ENCODE measurements at places on chromosomes 4 and X. TPM values are rescaled to one million over a fixed set of nuclear protein-coding genes. Genes with fewer than 3 reads are reported as not detected.

- H3K36me3 ChIP-seq = no peaks in the 10 kb centered on the region
- no peak for DNase-seq
- no peaks in the 10 kb centered on the region for H3K4me1 ChIP-seq
- no peaks in the 10 kb centered on the region for H3K27me3 ChIP-seq
Observed at GRCh38 chr4:103098756-103099440, 736 bp downstream of the BDH2 start.

DNA sequence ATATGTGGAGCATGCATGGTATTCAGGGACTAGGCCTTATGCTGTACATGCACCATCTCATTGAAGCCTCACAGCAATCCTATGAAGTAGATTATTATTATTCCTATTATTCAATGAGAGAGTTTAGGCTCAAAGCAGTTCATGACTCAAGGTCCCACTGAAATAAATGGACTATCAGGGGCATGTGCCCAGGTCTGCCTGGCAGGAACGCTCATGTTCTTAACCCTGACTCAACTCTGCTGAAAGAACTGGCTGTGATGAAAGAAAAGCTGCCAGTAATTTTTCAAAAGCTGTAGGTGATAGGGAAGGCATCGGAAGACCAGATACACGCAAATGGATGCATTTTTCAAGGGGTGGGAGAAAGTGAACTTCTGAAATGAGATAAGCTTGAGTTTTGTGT, 243.4 kb downstream of the PTTG2 start:
- H3K36me3 ChIP-seq = no peaks in the 10 kb centered on the region
- H3K27me3 ChIP-seq = no peaks in the 10 kb centered on the region
- no peak overlapping the region for H3K27ac ChIP-seq

DNA sequence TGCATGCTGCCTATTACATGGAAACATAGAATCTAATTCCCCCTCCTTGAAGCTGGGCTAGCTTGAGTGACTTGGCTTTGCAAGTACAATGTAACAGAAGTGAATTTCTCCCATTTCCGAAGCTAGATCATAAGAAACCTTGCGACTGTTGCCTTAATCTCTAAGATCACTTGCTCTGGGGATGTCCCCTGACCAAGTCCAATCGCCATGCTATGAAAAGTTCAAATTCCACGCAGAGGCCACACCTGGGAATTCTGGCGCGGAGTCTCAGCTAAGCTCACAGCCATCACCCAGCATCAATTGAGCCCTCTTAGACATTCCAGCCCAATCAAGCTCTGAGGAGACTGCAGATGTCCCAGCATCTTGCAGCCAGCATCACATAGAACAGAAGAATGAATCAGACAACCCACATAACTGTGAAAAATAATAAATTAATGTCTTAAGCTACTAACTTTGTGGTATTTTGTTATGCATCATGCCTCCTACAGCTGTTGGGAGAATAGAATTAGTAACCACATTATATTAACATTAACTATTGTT, 27.0 kb downstream of the GPM6A start:
- DNase-seq = no peak
- no peaks in the 10 kb centered on the region for H3K36me3 ChIP-seq
- no peaks in the 10 kb centered on the region for H3K4me1 ChIP-seq
- H3K4me3 ChIP-seq = no peak overlapping the region
- no peaks in the 10 kb centered on the region for H3K27me3 ChIP-seq

Gene INTU
- 21.6 TPM for total RNA-seq

DNA sequence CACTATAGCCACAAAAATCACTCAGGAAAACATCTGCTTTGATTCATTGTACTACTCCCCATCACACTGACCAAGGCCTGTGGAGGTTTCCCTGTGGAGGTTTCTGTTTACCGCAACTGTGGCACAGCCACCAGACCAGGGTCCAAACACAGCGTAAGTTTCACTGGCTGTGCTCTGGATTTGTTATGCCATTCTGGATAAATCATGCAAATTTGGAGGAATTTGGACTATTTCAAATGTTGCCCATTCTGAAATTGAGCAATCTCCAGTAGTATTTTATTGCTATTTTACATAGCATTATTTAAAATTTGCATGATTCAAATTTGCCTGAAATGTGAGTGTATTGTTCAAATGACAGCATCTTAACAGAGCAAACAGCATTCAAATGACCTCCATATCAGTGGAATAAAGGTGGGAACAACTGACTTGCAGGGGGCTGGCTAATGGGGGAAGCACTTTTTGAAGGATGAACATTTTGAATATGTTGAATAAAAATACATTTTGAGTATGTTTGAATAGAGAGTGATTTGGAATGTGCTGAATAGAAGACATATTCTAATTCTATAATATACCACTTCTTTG, 66.1 kb upstream of the ACSL1 start:
- H3K4me3 ChIP-seq = no peak overlapping the region
- H3K36me3 ChIP-seq = no peaks in the 10 kb centered on the region
- no peaks in the 10 kb centered on the region for H3K4me1 ChIP-seq
- no peaks in the 10 kb centered on the region for H3K27me3 ChIP-seq

Gene SLC10A4
- total RNA-seq = 0.90 TPM

DNA sequence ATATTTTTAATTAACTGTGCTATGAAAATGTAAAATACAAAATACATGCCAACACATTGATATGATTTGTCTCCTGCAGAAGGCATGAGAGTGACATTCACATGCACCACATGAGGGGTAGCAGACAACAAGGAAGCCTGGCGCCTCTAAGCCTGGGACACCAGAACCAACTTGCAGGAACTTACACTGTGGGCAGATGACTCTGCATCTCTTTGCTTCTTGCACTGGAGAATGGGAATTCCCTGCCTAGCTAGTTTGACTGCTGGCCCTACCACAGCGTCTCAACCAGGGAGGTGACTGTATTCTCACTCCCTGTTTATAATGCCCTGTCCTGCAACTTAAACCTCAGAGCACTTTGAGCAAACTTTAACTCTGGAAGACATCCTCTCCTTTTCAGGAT, 40.5 kb downstream of the PAGE2 start:
- no peaks in the 10 kb centered on the region for H3K36me3 ChIP-seq
- H3K4me1 ChIP-seq = no peaks in the 10 kb centered on the region
- no peaks in the 10 kb centered on the region for H3K27me3 ChIP-seq
- H3K4me3 ChIP-seq = no peak overlapping the region
- DNase-seq = no peak

Data from tibial nerve (tissue), 4 donors.